ENCODE measurements at places on chromosomes 3 and 15. TPM values are rescaled to one million over a fixed set of nuclear protein-coding genes. Genes with fewer than 3 reads are reported as not detected.

DNA sequence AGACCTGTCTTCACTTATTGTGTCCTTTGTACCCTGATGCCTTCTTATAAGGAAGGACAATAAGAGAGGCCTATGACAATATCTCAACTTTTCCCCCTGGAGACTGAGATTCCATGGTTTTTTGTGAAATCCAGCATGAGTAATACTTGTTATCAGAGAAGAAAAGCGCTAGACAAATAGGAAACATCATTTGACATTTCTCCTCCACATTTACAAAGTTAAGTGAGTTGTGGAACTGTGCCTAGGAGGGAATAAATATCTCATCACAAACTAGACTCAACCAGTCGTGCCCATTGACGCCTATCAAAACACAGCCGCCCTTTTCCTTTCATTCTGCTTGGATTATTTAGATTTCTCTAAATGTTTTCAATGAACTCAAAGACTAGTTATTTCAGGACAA, 253.1 kb downstream of the MECOM start:
- DNase-seq = no peak

DNA sequence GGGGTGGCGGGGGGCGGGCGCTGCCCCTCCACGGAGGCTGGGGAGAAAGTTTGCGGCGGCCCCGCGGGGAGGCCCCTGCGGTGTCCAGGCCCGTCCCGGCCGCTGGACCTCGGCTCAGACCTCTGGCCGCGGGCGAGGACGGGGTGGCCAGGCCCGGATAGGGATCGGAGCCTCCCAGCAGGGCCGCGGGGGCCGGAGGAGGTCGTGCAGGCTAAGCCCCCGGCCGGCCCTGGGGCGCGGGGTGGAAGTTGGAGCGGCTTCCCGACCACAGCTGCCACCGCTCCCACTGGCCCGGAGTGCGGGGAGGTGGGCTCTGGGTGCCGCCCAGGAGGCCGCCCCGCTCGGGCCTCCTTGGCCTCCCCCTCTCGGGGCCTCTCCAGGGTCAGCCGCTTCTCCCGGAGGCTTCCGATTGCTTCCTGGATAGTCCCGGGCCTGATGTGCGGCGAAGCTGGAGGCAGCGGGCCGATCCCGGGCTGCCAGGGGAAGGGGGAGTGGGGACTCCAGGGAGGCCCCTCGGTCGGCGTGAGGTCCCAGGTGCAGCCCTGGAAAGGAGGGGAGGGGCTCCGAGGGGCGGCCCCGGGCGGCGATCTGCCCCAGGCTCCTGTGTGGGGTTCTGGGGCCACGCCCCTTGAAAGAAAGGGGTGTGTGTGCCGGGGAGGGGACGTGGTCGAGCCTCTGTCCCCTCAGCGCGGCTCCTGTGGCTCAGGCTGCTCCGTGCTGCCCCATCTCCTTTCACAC, 907 bp downstream of the PLXNA1 start:
- no peak for DNase-seq

The ACP3 gene
- polyA plus RNA-seq = 0.57 TPM

DNA sequence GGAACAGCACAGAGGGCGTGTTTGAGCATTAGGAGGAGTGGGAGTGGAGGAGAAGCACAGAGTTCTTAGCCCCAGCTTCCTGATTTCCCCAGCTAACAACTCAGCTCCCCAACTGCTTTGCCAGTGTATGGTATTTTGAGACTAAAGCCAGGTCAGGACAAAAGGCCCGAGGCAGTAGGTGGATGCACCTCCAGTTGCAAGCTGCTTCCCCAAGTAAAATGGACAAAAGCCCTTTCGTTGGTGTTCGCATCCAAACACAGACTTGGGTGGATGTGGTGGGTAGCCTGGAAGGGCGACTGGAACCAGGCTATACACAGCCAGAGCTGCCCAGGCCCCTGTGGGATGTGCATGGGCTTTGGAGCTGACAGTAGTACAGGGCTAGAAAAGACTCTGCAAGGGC, 12.3 kb upstream of the EHD4 start:
- DNase-seq = no peak

GRCh38 chr15:79192462-79193036, 90.0 kb upstream of the ANKRD34C start:
- no peak for DNase-seq

DNA sequence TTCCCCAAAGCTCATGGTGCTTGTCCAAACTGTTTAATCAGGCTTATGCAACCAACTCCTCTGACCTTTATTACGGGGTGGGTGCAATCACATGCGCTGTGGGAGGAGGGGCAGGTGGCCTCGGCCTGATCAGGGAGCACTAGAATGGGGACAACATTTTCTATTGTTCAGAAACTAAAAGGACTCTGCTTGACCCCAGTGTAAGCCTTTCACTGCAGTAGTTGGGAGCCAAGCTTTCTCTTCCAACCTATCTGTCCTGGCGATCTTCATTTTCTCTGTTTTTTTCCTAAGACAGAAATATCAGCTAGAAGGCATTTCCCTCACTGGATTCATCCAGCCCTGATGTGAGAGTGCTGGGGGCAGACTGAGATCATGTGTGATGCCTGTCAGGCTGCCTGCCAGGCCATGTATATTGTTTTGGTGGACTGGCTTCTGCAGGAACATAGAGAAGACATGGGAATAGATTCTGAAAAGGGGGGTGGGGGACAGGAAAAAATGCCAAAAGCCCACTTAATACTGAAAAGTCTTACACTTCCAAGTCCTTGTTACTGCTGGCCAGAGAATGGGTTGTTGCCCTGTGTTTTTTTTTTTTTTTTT, 627.0 kb upstream of the TBL1XR1 start:
- no peak for DNase-seq

The CHST2 gene
- 6.8 TPM for polyA plus RNA-seq

DNA sequence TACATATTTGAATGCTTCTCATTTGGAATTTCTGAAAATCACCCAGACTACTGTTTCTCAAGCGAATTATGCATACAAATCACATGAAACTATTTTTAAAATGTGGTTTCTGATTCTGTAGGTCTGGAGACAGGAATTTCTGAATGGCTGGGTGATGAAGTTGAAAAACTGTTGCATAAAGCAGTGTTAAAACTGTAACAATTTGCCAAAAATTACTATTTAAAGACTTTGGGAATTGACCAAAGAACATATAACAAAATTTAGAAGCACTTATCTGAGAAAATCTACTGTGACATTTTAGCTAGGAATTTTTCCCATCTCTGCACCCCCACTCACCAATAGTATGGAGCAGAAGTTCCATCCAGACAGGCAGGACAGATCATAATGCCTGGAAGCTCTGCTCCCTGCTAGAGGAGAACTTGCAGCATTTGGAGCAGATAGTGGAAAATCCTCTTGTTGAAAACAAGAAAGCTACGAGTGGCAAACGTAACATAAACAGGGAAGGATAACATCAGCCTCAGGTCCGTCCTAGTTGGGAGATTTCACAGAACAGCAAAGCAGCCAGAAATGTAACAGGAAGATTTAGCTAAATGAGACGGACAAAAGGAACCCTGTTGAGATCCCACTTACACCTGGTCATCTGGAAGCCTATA, 132.3 kb upstream of the MCTP2 start:
- DNase-seq = peak; percentile 78

- DNase-seq = peak; percentile 70
These were observed 41.6 kb upstream of the ROPN1 start for GRCh38 chr3:124033360-124034015.

The SPESP1 gene
- 1.9 TPM for polyA plus RNA-seq

The FBXW12 gene
- polyA plus RNA-seq = 0.14 TPM

The ZNF280D gene
- 55.3 TPM for polyA plus RNA-seq

The CACNA2D3 gene
- polyA plus RNA-seq = 2.9 TPM

The PRSS50 gene
- polyA plus RNA-seq = not detected

DNA sequence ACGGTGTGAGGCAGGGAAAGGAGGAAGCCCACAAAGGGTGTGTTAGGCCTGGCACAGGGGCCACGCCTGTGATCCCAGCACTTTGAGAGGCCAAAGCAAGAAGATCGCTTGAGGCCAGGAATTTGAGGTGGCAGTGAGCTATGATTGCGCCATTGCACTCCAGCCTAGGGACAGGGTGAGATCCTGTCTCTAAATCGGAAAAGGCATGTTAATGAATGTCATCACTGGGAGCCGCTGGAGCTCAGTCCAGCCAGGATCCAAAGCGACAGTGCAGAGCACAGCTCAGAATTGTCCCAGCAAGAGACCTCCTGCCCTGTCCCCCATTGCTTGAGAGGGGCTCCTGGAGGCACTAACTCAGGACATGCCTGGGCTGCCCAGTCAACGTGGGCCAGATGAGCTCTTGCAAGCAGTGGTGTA, 15.0 kb upstream of the FBLN2 start:
- DNase-seq = no peak

The ELL3 gene
- polyA plus RNA-seq = 3.4 TPM

DNA sequence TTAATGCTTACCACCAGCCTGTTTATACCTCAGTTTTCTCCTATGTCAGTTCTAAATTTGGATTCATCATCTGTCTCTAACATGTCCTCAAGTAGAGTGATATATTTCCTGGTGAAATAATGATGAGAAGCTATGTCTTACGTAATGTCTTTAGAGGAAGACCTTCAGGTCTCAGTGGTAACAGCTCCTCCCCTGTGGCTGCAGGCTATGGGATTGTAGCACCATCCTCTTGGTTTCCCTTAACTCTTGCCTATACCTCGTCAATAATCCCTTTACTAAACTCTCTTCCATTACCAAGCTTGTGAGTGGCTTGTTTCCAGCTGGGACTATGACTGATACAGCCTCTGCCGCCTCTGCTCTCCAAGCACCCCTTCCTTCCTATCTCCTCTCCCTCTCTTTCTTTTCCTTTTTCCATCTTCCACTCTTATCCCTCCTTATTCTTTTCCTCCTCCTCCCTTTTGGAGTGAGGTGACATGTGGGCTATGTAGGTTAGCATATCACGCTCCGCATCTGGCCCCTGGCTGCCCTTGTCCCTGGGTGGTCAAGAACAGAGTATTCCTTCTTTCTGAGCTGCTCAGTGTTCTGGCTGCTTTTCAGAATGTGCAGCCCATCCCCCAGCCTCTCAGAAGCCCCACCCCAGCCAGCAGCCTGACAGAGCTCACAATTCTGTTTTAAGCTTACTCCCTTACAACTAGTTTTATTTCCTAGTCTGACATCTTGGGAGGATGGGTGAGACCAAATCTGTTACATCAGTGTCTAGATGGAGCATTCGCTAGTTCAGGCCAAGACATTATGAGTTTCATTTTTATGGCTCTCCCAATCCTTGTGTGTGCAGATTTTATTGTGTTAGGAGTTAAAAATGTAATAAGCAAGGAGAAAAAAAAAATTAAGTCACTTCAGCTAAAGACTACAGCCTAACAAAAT, 75.0 kb upstream of the RNU6-1 start:
- DNase-seq = peak; percentile 86

GRCh38 chr3:138384976-138385375, 36.6 kb downstream of the MRAS start:
- DNase-seq = no peak

DNA sequence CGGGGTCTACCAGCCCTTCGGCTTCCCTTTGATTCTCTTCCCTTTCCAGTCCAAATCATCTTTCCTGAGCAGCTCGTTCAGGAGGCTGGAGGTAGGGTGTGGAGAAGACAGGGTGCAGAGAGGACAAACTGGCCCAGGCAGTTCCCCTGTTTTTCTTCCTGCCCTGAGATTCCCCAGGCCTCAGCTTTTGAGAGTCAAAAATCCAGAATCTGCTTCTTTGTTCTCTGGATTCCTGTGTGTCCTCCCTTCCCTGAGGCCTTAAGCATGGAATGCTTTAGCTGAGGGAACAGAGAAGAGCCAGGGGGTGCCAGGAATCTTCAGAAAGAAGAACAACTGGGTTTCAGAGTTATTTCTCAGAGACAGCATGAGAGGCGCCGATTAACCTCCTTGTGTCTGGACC, 26.7 kb upstream of the LRTM1 start:
- no peak for DNase-seq
